NCI-H1694 treated with DMSO at 0.1 percent for 48 hours (cell line): ENCODE measurements at places on chromosomes 3 and 15.

- DNase-seq = no peak
These were observed 117.5 kb upstream of the ARHGEF3 start for GRCh38 chr3:56919137-56919796.

- no peak for DNase-seq
These were observed 50.3 kb downstream of the CMTM8 start for GRCh38 chr3:32288819-32289218.

DNA sequence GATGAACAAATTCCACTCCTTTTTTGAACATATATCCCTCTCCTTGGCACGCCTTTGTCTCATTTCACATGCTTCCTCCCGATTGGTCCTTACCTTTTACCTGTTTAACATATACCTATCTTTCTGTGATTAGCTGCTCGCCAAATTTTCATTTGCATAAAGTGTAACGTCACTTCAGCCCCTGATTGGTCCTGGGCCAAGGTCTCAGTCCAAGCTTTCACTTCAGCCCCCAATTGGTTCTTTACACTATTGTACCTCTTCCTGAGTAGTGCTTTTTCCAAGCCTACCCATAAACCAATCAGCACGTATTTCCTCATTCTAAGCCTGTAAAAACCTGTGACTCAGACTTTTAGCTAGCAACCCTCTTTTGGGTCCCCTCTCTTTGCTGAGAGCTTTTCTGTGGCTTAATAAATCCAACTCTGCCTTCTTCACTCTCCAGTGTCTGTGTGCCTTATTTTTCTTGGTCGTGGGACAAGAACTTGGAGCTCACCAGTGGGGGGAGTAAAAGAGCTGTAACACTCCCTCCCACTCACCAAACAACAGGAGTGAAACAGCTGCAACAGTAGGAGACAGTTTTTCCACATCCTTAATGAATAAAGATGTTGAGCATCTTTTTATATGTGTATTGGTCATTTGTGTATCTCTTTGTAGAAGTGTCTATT lies 584 bp upstream of the XCR1 start:
- no peak for DNase-seq

DNA sequence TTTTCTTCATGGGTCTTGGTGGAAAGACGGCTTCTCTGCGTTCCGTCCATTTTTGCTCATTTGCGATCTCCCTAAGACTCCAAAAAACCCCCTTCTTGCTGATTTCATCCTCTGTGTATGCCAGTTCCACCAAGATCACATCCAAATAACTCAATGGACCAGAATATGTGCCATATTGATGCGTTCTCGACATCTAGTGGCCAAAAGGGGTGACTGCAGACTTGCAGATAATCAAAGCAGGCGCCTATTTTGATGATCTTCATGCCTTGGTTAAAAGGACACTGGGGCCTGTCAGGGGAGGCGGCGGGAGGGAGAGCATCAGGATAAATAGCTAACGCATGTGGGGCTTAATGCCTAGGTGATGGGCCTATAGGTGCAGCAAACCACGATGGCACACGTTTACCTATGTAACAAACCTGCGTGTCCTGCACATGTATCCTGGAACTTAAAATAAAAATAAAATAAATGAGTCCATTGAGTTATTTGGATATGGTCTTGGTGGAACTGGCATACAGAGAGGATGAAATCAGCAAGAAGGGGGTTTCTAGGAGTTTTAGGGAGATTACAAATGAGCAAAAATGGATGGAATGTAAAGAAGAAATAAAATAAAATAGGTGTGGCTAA lies 104.2 kb upstream of the RAD18 start:
- peak; percentile 41 for DNase-seq

- no peak for DNase-seq
These were observed 9.8 kb upstream of the CELSR3 start for GRCh38 chr3:48672522-48672921.

DNA sequence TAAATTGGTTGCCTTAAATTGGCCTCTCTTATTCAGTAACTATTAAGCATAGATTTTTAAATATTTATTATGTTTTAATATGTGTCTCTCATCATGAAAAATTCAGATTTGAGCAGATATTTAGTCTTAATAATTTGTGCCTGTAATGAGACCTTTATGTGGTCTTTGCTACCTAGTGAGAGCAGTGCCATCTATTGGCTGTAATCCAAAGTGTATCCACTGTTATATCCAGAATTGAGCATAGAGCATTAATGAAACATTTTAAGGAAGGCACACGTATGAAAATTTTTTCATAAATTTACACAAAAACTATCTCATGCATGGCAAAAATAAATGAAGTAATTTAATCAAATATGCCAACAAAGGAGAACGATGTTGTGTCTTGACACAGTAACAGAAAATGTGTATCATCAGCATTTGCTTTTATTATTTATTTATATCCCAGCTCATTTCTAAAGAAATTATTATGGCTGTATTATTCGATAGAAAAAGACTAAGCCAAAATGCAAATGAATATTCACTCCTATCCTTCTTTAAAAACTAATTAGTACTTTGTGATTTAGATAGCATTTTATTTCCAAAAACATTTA lies 203.5 kb downstream of the RSRC1 start:
- DNase-seq = peak; percentile 77

DNA sequence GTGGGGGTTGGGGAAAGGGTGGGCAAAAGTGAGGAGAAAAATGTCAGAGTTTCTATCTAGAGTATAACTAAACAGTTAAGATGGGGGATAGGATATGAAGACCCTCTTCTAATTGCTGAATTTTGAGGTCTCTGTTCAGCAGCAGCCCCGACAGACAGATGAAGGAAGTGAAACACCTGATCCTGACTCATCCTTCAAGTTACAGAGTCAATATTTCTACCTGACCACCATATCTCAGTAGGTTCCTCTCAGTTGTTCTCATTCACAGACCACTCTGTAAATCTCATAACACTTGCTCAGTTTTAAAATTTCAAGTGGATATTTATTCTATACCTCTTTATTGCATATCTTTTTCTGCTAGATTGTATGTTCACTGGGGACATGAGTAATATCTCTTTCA lies 69.5 kb downstream of the CCDC54 start:
- no peak for DNase-seq

DNA sequence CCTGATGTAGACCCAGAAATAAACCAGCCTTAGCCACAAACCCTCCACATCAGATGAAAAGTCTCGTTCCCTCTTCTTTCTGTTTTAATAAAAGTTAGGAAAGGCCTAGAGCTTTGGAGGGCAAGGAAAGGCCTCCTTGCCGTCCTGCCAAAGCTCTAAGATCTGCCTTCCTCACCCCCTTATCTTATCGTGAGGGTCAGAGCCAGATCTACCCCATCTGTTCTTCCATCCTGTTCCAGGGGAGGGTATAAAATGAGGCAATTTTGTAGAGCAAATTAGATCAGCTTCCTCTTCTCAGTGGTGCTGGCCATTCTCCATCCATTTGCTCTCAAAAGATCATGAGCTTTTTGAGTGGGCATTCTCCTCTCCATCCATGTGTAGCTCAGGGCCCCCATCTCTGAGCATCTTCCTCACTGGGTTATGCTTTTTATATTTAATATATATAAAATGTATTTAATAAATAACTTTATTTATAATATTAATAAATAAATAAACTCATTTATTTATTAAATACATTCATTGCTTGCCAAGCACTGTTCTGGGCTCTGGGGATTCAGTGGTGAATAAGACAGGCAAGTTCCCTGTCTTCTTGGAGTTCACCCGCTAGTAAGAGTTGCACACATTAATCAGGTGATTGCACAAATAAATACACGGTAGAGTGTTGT lies 2.0 kb upstream of the SLC24A1 start:
- DNase-seq = no peak

- DNase-seq = no peak
These were observed 73.1 kb upstream of the COL8A1 start for GRCh38 chr3:99565331-99565730.

DNA sequence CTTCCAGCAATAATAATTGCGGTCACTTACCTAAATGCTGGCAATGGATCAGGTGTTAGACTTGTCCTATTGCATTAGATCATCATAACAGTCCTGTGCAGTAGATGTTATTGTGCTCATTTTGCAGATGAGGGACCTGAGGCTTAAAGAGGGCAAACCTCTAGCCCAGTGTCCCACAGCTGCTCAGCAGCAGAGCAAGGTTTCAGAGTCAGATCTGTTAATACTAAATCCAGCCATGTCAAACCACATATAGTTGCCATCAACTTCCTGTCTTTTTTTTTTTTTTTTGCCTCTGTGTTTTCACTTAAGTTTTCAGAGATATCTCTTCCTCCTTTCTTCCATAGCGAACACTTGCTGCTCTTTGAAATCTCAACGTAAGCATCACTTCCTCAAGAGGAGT lies 12.1 kb downstream of the FEZF2 start:
- DNase-seq = no peak
